NCI-H2029 treated with DMSO at 0.1 percent for 48 hours (cell line): ENCODE measurements at places on chromosomes 12 and 14.
A peak's percentile ranks its signal among the peaks of the same experiment; 100 is the strongest.

GRCh38 chr14:102159841-102160240 lies 20.1 kb downstream of the WDR20 start:
- no peak for DNase-seq

- no peak for DNase-seq
Observed at GRCh38 chr12:110578694-110579534, 4.2 kb downstream of the PPTC7 start.

DNA sequence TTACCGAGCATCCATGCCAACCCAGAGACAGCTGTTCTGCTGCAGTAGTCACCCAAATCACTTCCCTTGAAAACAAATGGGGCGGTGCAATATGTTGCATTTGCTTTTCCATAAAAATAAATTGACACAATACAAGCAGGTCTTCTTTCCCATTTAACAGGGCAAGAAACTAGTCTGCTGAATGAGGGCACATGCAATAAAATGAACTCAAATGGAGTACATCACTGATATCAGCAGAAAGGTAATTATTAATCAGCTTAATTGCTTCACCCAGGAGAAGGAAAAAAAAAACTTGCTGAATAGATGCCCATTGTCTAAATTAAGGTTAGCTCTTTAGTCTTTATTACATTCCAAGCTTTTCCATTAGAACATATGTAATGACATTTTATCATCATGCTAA lies 175.1 kb upstream of the GZMB start:
- no peak for DNase-seq

GRCh38 chr12:69052613-69053408 lies 119.8 kb upstream of the CPM start:
- no peak for DNase-seq

- no peak for DNase-seq
Observed at GRCh38 chr12:96997797-96998484, 90.9 kb downstream of the NEDD1 start.

DNA sequence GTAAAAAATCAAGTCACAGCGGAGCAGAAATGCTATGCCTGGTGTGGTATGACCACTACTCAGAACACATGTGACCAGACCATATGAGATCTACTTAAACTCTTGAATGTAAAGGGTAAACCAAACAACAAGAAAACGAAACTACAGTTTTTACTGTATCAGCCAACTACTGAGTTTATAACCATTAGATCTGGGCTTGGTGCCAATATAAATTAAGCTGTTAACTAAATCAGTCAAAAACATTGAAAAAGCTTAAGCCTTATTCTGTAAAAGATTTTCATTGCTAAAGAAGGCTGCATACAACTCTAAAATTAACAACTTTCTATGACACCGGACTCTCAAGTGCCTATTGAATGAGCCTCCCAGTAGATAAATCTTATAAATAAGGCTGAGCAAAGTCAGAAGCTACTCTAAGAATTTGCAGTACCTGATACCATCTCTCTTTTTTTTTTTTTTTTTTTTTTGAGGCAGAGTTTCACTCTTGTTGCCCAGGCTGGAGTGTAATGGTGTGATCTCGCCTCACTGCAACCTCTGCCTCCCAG lies 35.4 kb downstream of the SPTLC2 start:
- no peak for DNase-seq

DNA sequence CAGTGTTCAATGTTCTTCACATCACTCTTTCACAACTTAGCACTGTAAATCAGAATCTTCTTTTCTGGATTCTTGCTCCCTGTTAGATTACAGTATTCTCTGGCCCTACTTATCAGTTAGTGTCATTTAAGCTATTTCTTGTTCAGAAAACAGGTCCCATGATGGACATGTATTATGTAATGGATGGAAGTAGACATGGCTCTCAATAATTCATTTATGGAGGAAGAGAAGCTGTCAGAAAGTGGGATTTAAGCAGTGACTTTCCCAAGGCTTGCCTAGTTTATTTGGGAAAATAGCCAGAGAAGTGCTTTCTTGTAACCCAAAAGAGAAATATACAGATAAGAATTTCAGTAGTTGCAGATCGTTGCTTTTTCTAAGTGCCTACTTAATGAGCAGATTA lies 1.6 kb downstream of the ERC1 start:
- no peak for DNase-seq

DNA sequence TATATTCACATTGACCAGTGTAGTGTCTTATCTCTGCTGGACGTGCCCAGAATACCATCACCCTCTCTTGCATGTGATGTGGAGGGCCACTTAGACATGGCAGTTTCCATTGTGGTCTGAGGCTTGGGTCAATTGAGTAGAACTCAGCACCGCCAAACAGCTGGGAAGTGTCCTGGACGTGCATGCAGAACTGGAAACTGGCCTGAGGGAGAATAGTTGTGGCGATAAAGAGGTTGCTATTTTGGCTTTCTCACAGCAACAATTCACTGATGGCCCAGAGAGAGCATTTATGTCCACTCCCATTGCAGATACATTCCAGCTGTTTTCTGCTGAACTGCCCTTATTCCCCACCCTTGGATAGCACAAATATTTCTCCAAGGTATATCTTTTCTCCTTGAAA lies 210.1 kb upstream of the DAAM1 start:
- DNase-seq = no peak

- peak; percentile 63 for DNase-seq
Observed at GRCh38 chr12:114662512-114663177, 21.3 kb downstream of the TBX3 start.

DNA sequence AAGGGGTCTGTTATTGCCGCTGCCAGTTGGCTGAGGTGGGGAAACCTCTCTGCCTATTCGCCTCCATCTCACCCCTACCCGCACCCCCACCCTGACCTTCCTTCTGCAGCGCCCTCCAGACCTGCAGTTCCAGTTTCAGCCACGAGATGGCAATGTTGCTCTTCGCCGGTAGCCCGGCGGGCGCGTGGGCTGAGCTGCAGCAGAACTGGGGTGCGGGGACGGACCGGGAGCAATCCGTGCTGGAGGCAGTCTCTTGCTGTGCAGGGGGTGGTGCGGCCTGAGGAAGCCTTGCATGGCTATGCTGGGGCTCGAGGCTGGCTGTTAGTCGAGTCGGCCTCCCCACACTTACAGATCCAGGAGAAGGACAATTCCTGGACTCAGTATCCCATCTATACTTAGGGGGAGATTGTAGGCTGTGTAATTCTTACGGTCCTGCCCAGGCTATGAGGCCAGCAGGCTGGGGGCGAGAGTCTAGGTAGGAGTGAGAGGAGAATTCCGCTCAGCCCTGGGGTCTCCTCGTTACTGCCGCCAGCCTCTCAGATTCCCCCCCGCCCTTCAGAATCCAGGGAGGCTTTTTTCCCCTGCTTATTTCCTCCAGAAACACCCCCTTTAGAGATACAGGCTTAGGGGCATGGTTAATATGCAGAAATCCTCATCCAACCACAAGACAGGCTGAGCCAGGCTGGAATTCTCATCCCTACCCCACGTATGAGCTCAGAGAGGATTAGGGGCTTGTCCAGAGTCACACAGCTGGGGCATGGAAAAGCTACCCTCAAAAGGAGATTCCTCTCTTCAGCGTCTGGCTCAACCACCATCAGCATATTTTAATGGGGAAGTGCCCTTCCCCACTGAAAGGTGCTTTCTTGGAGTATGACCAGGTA lies 118.2 kb downstream of the AACS start:
- peak; percentile 38 for DNase-seq

- no peak for DNase-seq
Observed at GRCh38 chr14:51993285-51993920, 4.1 kb downstream of the RTRAF start.

DNA sequence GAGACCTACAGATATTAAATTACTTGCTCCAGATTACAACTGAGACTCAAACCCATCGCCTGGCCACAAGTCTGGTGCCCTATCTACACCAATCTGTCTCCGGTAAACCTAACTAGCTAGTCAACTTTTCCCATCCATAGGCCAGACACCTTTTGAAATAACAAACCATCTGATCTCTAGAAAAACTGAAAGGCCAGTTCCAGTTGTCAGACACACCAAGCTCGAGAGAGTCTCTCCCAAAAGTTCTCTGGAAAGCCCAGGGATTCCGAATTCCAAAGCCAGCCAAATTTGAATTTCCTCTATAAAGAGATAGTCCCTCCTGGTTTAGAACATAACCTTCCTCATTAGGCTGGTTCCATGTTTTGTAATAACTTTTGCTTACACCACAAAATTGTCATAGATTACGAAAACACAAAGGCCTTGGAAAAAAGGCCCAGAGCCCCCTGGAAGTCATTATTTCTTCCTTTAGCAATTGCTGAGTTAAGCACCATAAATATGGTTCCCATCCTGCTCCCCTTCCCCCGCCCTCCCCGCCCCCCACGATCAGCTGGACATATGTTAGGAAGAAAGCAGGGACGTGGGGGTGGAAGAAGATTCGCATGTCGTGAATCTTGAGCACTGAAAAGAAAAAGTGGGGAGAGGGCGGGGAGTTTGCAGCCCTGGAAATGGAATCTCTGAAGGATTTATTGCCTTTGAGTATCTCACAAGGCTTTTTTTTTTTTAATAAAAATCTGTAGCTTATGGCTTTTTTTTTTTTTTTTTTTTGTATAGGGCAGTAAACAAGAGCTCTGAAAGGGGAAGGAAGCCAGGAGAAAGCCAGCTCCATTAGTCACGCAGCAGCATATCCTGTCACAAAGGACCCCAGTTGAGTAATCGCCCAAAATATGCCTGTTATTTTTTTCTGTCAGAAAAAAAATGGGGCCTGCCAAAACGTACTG lies 110.4 kb downstream of the ZFP36L1 start:
- no peak for DNase-seq

- DNase-seq = no peak
Observed at GRCh38 chr14:77238996-77239395, 32.0 kb downstream of the NGB start.

- DNase-seq = no peak
Observed at GRCh38 chr12:3723916-3724805, 28.7 kb downstream of the CRACR2A start.

DNA sequence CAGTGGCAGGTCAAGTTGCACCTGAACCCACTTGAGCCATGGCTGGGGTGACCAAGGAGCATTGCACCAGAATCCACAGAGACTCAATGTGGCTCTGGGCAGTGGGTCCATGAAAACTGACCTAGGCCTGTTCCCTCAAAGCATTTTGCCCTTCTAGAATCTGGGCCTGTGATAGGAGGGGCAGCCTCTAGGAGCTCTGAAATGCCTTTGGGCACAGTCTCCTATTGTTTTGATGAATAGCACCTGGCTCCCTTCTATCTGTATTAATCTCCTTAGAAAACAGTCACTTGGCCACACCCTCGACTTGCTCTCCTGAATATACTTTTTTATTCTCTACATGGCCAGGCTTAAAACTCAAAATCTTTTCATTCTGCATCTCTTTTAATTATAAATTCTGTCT lies 14.1 kb upstream of the KRAS start:
- no peak for DNase-seq

DNA sequence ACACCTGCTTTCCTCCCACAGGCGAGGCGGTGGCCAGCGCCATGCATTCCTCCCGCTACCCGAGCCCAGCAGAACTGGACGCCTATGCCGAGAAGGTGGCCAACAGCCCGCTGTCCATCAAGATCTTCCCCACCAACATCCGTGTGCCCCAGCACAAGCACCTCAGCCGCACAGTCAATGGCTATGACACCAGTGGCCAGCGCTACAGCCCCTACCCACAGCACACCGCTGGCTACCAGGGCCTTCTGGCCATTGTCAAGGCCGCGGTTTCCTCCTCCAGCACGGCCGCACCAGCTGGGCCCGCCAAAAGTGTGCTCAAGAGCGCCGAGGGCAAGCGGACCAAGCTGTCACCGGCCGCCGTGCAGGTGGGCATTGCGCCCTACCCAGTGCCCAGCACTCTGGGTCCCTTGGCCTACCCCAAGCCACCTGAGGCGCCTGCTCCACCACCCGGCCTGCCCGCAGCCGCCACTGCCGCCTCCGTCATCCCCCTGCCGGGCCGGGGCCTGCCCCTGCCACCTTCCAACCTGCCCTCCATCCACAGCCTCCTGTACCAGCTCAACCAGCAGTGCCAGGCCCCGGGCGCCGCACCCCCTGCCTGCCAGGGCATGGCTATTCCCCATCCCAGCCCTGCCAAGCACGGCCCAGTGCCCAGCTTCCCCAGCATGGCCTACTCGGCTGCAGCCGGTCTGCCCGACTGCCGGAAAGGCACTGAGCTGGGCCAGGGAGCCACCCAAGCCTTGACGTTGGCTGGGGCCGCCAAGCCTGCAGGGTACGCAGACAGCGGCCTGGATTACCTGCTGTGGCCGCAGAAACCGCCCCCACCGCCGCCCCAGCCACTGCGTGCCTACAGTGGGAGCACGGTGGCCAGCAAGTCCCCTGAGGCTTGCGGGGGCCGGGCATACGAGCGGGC lies 54.6 kb downstream of the FAM222A start:
- no peak for DNase-seq

DNA sequence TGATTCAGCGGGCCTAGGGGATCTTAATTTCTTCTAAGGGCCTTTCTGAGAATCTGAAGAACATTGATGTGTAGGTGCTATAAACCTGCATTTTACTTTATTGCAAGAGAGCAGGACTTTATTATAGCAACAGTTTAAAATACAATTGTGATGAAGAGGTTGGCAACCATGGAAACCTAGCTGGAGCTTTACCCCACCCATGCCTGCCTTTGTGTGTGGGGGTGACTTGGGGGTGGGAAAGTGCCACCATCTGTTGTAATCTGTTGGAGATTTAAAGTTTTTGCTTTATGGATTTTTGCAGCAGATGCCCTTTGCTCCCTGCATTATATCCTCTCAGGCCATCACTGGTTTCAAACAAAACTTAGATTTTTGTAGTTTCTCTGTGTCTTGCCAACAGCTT lies 64.6 kb downstream of the ATG14 start:
- DNase-seq = no peak

GRCh38 chr12:122884860-122885259 lies 11.1 kb downstream of the VPS37B start:
- no peak for DNase-seq

- DNase-seq = no peak
Observed at GRCh38 chr14:26841326-26841725, 243.5 kb upstream of the NOVA1 start.

GRCh38 chr12:5220099-5220498 lies 176.4 kb downstream of the KCNA5 start:
- no peak for DNase-seq

DNA sequence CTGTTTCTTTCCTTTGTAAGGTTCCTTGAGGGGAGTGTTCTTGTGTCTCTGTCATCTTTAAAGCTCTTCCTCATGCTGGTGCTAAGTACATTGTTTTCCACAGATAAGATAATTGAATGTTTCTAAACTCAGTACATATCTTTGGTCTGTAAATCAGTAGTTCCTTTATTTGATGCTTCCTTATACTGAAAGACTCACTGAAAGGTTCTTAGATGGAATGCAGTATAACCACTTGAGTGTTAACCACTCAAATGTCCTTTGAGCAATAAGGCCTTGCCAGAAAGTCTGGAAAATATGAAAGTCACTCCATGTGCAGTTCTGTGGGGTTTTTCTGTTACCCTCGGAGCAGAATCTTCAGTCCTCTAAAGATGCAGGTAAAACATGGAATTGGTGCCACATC lies 23.0 kb upstream of the RNU6-8 start:
- peak; percentile 92 for DNase-seq

GRCh38 chr12:9333161-9333560 lies 125.0 kb upstream of the PZP start:
- DNase-seq = no peak

DNA sequence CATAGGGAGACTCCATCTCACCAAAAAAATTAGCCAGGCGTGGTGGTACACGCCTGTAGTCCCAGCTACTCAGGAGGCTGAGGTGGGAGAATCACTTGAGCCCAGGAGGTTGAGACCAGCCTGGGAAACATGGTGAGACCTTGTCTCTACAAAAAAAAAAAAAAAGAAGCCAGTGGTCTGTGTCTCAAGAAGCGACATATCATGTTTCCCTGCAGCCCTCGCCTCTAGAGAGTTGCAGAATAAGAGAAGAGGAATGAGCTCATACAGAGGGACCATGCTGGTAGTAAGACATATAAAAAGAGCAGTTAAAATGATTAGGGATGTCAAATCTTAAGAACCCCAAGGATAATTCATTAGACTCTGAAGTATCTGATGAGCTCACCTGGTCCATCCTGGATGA lies 39.4 kb upstream of the BICDL1 start:
- no peak for DNase-seq
